Retinal pigment epithelial cell (primary cell): ENCODE measurements at places on chromosomes 3 and 15.

GRCh38 chr3:82281205-82281604 is 519.8 kb upstream of the GBE1 start:
- no peak for DNase-seq

- no peak for DNase-seq
Observed at GRCh38 chr3:108292450-108292849, 3.9 kb upstream of the HHLA2 start.

DNA sequence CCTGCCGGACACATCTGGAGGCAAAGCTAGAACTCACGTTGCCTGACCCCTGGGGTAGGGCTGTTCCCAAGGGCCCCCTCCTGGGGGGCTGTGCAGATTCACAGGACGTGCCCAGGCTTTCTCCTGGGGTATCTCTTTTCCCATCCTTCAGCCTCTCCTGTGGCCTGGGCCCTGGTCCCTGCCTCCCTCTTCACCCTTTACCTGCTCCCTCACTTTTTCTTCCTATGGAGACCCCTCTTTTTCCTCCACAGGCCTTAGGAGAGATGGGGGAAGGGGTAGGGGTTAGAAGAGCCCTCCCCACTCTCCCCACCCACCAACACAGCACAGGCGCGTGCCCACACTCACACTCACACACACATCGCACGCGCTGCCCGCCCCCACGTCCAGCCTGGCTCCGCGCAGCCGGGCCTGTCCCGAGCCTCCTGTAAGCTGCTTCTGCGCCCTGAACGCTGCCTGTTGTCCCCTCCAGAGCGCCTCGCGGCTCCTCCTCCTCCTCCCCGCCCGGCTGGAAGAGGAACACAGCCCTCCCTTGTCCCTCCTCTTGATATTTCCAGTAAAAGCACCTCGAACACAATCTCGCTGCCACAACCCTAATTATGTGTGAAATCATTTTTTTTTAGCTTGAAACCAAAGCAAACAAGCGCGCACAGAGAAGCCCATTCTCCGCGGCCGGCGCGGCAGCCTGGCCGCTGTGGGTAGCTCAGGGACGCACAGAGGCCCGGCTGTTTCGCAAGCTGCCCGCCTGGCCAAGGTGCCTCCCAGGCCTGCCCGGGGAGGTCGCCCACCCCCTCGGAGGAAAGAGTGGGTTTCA is 33.9 kb upstream of the ACAN start:
- no peak for DNase-seq

DNA sequence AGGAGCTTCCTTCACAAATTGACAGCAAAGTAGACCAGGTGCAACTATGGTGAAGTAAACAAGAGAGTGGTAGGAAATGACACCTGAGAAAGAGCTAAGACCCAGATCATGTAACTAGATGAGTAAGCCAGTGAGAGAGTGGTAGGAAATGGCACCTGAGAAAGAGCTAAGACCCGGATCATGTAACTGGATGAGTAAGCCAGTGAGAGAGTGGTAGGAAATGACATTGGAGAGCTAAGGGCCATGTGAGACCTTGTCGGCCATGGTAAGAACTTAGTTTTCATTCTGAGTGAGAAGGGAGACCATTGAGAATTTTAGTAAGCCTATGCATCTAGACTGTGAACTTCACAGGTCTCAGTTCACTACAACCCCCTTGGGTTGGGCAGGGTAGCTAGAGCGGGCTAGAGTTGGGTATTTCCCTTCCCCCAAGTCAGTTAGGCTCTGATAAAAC is 5.4 kb upstream of the SENP7 start:
- no peak for DNase-seq

DNA sequence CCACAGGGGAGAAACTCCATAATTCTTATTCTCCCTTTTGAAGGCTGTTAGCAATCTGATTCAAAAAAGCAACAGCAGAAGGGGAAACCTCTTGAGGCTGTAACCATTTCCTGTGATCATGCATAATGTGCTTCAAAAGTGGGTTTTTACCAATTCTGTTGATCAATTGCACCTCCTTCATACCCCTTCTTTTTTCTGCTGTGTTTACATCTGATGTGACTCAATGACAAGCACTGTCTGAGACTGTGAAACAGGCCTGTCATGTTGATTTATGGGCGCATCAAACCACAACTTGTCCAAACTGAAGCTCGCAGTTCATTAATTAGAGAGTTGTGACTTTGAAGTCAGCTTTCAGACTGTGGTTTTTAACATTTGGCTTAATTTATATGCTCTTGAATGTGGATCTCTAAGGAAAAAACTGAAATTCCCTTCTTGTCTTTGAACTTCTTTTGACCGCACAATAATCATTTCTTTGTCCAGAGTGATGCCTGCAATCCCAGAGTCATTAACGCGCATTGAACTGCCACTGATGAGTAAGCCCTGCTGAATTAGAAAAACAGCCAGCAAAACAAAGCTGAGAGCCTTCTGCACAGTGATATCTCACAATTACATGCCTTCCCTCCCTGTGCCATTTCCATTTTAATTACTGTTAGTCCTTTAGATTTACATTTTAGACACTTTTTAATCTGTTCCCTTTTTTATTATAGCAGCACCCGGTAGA is 532.8 kb downstream of the FOXP1 start:
- no peak for DNase-seq

DNA sequence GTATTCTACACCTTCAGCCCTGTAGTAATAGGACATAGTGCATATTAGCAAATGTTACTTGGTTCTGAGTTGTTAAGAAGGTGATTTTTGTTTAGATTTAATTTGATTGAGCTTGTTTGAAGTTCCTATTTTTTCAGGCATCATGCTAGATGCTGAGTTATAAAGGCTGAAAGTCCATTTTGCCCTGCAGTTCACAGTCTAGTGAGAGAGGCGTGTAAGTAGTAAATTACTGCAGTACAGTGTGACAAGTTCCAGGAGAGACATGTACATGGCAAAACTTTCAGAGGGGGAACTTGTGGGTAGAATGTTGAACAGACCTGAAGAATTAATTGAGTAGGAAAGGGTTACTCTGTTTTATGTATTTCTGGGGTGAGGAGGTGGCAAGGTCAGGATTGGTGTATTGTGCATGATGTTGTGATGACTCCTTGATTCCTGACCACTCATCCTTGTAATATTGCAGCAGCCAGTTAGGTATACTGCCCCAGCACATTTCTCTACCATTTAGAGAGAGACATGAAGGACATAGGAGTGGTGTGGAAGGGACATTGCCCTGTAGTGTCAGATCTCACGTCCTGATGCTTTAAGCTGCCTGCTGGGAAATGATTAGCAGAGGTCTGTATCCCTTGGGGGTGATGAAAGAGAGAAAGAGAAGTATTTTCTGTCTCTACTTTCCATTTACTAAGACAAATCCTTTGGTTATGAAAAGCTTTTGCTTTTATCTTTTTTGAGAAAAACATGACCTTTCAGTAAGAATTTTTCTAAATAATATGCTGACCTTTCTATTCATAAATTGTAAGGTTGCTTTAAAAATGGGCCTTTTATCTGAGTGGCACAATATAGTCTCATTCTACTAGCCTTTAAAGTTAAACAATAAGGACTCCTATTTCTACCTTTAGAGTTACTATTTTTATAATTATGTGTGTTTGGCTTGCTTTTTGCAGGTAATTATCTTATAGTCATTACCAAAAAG is 16.9 kb downstream of the SACM1L start:
- no peak for DNase-seq

- no peak for DNase-seq
Observed at GRCh38 chr15:99016680-99017321, 9.2 kb upstream of the PGPEP1L start.

- DNase-seq, result no peak
Observed at GRCh38 chr3:98574132-98574531, 19.3 kb downstream of the CPOX start.

DNA sequence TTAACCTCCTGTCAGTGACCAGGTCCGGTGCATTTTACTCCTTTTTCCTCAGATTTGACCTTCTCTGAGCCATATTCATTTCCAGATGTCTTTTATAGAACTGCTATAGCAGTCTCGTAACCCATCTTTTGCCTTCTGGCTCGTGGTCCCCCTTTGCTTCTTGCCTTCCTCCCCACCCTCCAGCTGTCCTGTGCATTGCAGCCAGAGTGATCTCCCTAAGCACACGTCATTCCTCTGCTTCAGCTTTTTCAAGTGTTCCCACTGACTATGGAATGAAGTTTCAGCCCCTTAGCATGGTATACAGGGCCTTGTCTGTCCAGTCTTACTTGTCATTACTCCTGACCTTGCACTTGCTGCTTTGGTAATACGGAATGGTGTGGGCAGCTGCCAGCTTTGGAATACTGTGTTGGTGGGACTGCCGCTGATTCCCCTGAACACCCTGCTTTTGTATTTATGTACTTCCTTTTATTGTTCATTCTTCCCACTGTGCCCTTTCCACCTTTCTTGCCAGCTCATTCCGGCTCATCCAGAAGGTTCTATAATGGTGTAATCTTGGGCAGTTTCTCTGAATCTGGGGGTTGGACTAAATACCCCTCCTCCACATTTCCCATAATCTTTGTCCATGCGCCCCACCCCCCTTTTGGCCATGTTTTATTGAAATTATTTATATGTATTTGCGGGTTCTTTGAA is 38.9 kb downstream of the SLC25A26 start:
- no peak for DNase-seq

DNA sequence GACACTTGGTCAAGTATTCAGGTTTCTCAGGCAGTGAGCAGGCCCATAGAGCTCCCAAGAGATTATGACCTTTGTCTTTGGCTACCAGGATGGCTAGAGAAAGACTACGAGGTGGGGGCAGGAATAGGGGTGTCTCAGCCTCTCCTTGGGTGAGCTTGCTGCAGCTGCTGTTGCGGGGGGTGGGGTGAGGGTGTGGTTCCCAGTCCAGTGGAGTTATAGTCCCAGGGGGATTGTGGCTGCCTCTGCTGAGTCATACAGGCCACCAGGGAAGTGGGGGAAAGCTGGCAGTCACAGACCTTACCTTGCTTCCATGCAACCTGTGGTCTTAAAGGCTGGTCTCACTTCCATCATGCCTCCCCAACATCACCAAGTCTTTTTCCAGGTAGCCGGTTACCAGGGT is 31.7 kb downstream of the ATP2C1 start:
- no peak for DNase-seq

- DNase-seq, result no peak
Observed at GRCh38 chr3:114973536-114973935, 173.6 kb downstream of the ZBTB20 start.

- no peak for DNase-seq
Observed at GRCh38 chr3:124318014-124318413, 326.1 kb upstream of the ROPN1 start.

- DNase-seq, result peak; percentile 13
Observed at GRCh38 chr3:50525987-50526386, 22.6 kb upstream of the CACNA2D2 start.

DNA sequence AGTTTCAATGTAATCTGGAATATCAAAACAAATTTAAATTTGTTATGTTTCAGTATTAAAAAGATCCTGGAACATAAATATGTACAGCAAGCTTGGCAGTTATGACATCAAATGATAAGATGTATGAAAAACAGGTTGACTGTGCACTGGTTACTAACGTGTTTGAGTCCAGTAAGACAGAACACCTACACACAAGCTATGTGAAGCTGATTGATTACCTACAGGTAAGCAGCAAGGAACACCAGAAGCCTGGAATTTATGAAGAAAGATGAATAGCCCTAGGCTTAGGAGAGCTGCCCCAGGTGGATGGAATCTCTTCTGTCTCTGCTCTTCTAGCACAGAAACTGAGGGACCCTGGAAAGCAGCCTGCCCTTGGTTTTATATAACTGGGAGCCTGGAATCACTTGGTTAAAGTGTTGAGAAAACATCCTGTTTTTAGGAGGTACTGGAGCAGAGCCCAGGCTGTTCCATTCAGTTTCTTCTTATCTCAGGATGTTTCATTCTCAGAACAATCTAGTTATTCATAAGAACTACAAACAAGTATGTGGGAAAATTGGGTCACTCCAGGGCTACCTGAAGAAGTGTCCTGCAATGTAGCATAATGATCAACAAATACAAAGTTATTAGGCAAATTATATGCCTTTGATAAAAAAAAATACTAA is 36.3 kb downstream of the SLITRK3 start:
- DNase-seq, result no peak

- peak; percentile 100 for DNase-seq
Observed at GRCh38 chr3:190566043-190566933, 52.4 kb downstream of the IL1RAP start.

DNA sequence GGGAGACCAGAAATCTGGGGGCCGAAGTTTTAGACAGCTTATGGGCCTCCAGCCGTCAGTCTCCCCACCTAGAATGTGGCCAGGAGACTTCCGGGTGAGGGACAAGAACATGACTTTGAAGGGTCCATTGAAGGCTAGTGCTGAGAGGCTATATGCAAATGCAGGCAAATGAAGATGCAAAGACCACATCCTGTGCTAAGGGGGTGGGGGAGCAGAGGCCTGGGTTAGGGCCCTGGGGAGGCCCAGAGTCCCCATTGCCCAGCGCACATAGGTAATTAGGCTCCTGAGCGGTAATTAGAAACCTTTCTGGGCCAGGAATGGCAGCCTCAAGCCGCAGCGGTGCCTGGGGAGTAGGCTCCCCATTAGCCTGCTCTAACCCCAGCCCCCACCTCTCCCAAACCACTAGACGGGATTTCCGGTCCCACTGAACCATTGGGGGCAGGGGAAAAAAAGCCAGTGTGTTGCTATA is 6.8 kb downstream of the CSK start:
- no peak for DNase-seq

DNA sequence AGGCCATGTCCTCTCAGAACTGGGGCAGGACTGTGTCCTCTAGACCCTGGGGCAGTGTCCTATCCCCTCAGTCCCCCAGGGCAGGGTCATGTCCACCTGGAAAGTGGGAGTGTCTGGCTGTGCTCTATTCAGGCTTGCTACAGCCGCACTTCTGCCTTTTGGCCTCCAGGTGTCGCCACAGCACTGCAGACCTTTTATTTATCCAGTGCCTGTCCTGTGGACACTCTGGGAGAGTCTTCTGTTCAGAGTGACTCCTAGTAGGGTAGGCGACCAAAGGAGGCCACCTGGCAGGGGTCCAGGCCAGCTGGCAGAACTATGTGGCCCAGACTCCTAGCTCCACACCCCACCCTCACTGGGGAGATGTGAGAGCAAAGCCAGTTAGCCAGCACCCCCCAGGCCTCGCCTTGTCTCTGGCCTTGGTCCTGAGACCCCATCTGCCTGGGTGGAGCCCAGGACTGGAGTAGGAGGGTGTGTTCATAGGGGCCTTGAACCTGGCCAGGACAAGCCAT is 3.9 kb downstream of the TMIE start:
- DNase-seq, result no peak

- no peak for DNase-seq
Observed at GRCh38 chr3:43872901-43873300, 182.2 kb downstream of the ABHD5 start.

- DNase-seq, result no peak
Observed at GRCh38 chr15:85646538-85647091, 148.1 kb downstream of the KLHL25 start.

GRCh38 chr3:55480911-55481743 is 6.0 kb downstream of the WNT5A start:
- DNase-seq, result no peak

DNA sequence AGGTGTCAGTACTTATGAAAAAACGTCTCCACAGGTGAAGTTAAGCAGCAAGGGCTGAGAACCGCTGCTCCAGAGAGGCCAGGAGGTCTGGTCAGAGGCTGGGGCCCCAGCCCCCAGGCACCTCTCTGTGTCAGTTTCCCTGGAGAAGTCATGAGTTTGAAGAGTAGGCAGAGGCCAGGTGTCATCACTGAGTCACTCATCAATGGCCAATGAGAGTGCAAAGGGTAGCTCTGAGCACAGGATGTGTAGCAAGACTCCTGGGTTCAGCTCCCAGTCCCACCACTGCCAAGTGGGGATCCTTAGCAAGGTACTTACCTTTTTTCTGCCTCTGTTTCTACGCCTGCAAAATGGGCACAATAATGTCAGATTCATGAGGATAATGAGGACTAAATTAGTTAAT is 47.9 kb downstream of the CORO2B start:
- no peak for DNase-seq
